Epithelial cell of esophagus (primary cell): ENCODE measurements at places on chromosomes 16 and 17.
A peak's percentile ranks its signal among the peaks of the same experiment; 100 is the strongest.

DNA sequence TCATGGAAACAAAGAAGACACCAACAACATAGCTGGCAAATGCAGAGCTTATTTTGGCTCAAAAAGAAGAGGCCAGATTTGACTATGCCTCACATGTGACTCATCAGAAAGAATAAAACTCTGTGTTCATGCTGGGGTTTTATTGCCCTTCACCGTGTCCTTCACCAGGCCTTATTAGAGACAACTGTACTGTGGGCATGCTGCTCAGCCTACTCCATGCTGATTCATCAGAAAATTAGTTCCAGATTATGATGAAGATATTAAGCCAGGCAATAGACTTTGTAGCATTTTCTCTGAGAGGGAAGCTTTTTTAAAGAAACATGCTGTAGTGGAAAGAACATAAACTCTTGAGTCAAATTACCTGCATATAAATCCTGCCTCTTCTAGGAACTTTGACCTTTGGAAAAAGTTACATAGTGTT lies 89.8 kb downstream of the CYB561 start:
- peak; percentile 46 for DNase-seq

DNA sequence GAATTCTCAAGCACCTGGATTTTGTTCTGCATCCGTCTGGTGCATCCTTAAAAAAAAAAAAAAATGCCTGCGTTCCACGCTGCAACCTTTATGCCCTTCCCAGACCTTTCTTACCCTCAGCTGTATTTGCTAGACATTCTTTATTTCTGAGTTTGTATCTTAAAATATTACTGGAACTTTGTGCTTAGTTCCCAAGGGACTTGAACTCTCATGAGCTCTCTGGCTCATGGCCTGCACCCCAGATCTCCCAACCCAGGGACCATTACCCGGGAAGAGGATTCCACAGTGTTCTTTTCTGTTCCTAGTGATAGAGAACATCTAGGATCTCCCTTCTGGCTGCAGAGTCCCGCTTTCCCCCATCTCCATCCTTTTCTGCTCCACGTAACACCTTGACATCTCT lies 28.9 kb upstream of the CLEC18A start:
- no peak for DNase-seq

- no peak for DNase-seq
Observed at GRCh38 chr16:79411357-79411756, 189.2 kb downstream of the MAF start.

DNA sequence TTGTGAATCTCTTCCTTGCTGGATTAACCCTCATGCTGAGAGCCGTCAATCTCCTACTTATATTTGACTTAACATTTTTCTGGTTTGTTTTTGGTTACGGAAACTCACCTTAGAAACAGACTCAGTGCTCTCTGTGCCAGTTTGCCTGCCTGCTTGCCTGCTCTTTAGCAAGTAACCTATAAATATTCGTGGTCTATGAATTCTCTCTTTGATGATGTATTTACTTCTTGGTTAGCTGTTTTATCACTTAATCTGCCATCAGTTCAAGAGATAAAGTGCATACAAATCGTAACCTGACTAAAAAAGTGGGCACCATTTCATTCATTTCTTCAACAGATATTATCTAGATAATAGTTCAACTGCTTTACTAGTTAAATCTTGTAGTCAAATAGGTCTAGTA lies 26.7 kb downstream of the CYB5B start:
- DNase-seq = no peak

GRCh38 chr16:57019746-57020145 lies 30.4 kb downstream of the NLRC5 start:
- DNase-seq = no peak

- DNase-seq = no peak
Observed at GRCh38 chr17:42402117-42402516, 13.9 kb upstream of the STAT3 start.

- peak; percentile 3 for DNase-seq
Observed at GRCh38 chr16:17784073-17784472, 313.3 kb upstream of the XYLT1 start.

DNA sequence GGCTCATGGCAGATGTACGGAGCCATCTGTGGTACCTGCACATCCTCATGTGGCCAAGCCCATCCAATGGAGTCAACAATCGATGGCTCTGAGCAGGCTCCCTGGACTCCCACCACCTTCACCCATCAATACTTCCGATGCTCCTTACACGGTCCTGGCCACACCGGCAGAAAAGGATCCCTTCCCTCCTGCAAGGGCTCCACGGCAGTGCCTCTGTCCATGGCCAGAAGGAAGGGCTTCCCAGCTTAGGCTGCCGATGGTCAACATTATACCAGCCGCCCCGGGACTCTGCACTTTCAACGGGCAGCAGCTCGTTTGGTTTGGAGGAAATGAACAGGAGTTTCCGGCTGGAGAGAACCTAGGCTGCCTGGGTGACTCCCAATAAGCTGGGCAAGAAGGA lies 13.2 kb downstream of the SLX4 start:
- no peak for DNase-seq

GRCh38 chr17:31598921-31599571 lies 207.6 kb downstream of the RAB11FIP4 start:
- no peak for DNase-seq

DNA sequence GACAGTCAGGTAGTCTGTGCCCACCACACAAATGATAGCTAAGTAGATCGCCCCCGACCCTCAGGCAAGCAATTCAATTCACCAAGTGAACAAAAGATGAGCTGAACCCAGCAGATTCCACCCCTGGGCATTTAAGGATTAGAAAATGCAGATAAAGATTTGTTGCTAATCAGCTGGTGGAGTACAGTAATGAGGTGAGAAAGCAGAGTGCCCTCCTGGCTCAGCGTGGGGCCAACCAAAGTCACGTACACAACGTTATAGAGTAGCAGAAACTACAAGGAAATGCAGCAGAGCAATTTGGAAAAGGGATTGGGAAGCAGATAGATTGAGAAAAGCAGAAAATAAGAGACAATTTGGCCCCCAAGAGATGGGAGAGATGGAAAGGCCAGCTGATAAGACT lies 91.2 kb downstream of the SOX9 start:
- no peak for DNase-seq

DNA sequence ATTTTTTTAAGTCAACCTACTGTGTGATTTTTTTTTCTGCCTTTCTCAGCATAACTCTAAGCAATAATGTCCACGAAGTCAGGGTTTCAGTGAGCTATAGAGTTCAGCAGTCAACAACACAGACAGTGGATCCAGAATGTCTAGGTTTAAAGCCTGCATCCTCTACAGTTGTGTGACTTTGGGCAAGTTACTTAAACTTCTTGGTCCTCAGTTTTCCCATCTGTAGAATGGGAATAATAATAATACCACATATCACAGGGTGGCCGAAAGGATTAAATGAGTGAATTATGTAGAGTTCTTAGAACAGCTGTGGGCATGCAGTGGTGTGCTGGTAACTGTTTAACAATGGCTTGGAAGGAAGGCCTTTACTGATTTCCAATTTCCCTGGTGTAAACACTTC lies 38.8 kb upstream of the MEAK7 start:
- DNase-seq = no peak

GRCh38 chr17:78821961-78822360 lies 18.7 kb downstream of the USP36 start:
- DNase-seq = no peak

DNA sequence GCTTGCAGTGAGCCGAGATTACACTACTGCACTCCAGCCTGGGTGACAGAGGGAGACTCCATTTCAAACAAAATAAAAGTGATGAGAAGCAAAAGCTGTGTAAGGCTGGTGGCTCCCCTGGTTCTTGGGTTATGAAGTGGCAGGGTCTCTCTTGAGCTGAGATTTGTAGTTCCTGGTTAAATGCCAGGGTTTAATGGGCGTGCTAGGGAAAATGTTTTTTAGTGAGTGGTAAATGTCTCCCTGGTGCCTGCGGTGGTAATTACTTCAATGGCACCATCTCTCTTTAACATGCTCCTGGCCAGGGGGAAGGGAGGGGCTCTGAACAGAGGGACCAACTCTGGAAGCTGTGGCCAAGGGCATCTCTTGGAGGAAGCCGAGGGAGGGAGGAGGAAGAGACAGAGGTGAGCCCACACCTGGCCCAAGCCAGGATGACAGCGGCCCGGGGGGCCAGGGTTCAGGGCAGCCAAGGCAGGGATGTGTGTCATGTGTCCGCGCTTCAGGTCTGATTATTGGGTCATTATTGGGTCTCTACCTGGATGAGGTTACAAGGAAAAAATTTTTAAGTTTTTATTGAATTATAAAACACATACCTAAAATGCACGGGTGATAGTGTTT lies 17.8 kb upstream of the RPL38 start:
- no peak for DNase-seq

- DNase-seq = peak; percentile 38
Observed at GRCh38 chr16:58196898-58197313, 1.0 kb downstream of the CSNK2A2 start.

DNA sequence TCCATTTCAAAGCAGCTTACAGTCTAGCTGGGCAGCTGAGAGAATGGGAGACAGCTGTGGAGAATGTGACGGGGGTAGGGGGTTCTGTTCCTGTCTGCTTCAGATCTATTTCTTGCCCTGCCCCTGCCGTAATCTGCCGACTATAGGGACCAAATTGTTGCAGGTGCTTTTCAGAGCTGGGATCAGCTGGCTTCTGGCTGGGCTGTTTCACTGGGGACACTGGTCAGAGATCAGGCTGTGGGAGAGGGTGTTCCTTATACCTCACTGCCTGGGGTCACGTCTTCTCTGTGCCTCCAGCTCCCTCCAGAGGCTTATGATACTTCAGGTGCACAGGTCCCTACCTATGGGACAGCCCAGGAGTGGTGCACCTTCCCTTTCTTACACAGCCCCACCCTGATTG lies 514.9 kb upstream of the GOT2 start:
- no peak for DNase-seq

DNA sequence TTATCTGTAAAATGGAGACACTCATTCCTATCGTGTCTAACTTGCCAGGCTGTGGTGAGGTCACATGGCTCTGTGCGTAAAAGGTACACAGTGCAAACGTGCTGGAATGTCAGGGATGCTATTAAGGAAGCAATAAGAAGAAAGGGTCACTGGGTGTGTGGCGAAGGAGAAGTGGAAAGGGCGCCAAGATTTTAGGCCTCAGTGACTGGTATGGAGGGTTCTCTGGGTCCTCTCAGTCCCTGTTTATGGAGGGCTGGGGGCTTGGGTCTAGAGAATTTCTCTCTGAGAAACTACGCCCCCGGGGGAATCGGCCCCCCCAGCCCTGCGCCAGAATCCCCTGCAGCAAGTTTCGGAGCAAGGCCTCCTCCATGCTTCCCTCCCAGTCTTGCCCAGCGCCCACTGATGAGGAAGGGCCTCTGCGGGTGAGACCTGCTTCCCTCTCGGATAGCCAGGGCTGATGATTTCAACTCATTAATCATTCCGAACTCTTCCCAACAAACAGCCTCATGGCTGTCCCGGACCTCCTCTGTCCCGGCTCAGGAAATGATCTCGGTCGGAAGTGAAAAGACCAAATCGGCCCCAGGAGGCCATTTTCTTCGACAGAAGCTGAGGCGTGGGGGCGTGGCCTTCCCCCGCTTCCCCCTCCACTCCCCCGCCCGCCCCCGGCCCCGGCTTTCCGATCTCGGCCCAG lies 1.2 kb upstream of the HEXIM1 start:
- DNase-seq = peak; percentile 61

- no peak for DNase-seq
Observed at GRCh38 chr17:42868338-42868737, 17.3 kb downstream of the AOC3 start.

GRCh38 chr17:688100-688989 lies 26.3 kb downstream of the VPS53 start:
- DNase-seq = no peak

- no peak for DNase-seq
Observed at GRCh38 chr16:31016018-31016417, 5.6 kb upstream of the STX1B start.

DNA sequence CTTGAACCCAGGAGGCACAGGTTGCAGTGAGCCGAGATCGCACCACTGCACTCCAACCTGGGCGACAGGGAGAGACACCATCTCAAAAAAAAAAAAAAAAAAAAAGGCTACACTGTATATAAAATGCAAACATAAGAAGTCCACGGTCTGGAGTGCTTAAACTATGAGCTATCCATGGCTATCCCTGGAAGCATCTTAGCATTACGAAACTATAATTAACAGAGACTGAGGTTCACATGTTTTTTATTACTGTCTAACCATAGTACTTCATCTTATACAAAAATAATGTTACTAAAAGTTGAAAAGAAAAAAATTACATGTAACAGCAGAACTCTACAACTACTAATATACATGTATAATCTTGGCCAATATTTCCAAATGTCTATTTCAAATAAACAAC lies 32.8 kb downstream of the HELZ start:
- DNase-seq = no peak

- no peak for DNase-seq
Observed at GRCh38 chr17:48578616-48579470, 693 bp upstream of the HOXB4 start.

GRCh38 chr17:68957944-68958343 lies 2.8 kb upstream of the ABCA8 start:
- DNase-seq = no peak

- DNase-seq = no peak
Observed at GRCh38 chr17:70394473-70395232, 225.3 kb downstream of the KCNJ2 start.

GRCh38 chr17:56624912-56625311 lies 31.4 kb downstream of the NOG start:
- no peak for DNase-seq

DNA sequence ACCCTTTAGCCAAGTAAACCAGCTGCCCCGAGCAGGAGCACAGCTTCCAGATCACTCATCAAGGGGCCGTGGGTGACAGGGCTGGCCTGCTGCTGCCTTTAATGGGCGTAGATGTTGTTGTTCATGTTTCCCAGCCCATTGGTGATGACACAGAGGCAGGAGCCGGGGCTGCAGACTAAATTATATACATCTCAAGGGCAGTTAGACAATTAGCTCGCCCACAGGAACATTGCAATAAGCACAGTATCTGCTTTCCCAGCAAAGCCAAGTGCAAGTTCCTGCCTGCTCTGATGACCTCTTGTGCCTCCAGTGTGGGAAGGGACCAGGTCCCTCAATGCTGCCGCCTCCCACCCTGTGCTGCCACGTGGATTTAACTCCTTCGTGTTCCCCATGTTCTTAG lies 485.8 kb downstream of the MAF start:
- DNase-seq = no peak

GRCh38 chr16:67746846-67747245 lies 27.7 kb upstream of the GFOD2 start:
- no peak for DNase-seq
